Activated CD4-positive, alpha-beta T cell treated with anti-CD3 and anti-CD28 coated beads, Interleukin-2, amount 10 ng/mL, durations not matched to agents 7 days and 5 days (primary cell): ENCODE measurements at places on chromosomes 3 and 15. TPM values are rescaled to one million over a fixed set of nuclear protein-coding genes. Genes with fewer than 3 reads are reported as not detected.

GOLGA6B gene
- not detected for total RNA-seq

PPM1M gene
- 92.7 TPM for total RNA-seq

SYNM gene
- total RNA-seq, result 0.12 TPM

GOLGA6D gene
- not detected for total RNA-seq

EPHA3 gene
- total RNA-seq, result not detected

APH1B gene
- total RNA-seq, result 7.3 TPM

GABRR3 gene
- not detected for total RNA-seq

INKA1 gene
- total RNA-seq, result 0.60 TPM

GRCh38 chr3:47974974-47975470 is 41.2 kb downstream of the MAP4 start:
- no peaks in the 10 kb centered on the region for H3K36me3 ChIP-seq
- H3K4me3 ChIP-seq, result no peak overlapping the region
- H3K4me1 ChIP-seq, result peaks cover 6% of the 10 kb centered on the region
- no peak for DNase-seq
- no peaks in the 10 kb centered on the region for H3K27me3 ChIP-seq

DNA sequence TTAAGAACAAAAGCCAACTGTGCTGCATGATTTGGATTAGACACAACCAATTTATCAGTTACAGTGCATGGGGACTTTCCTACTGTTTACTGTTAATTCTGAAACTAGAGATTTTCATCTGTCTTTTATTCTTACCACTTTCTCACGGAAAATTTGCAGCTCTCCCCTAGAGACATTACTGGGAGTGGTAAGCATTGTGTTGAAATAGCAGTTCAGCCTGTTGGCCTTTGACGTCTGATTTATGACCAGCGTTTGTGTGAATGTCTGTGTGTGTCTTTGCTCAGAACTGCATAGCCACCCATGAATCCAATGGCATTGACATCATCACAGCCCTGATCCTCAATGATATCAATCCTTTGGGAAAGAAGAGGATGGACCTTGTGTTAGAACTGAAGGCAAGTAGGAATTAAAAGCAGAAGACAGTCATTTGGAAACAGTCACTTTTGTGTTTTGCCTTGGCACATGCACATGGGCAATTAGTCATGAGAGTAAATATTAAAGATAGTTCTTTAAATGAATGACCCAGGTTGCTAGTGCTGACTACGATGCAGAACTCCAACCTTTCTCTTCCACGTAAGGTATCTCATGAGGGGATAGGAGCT is 202.2 kb upstream of the BHLHE40 start:
- peak overlapping the region; percentile 60 for H3K27ac ChIP-seq
- H3K36me3 ChIP-seq, result peaks cover 66% of the 10 kb centered on the region
- DNase-seq, result peak; percentile 8

GRCh38 chr3:49617390-49618013 is 56.6 kb upstream of the APEH start:
- H3K27ac ChIP-seq, result no peak overlapping the region
- DNase-seq, result no peak
- H3K4me3 ChIP-seq, result no peak overlapping the region
- no peaks in the 10 kb centered on the region for H3K36me3 ChIP-seq
- no peaks in the 10 kb centered on the region for H3K4me1 ChIP-seq

DNA sequence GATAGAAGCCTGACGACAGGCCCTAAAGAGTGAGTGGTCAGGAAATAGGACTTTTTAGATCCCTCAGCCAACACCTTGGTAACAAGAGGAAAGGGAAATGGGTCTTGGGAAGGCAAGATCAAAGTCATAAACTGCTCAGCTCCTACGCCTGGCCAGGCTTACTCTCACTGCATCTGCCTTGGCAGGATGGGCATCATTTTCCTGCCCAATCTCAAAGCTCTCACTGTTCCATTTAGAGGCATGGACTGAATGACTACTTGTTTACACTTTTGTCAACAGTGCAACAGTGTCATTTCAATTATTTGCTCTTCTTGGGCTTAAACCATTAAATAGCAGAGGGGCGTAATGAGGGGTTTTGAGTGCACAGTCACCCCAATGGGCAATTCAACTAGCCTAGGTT is 808.7 kb downstream of the GRM7 start:
- no peaks in the 10 kb centered on the region for H3K4me1 ChIP-seq
- no peak overlapping the region for H3K4me3 ChIP-seq
- H3K27ac ChIP-seq, result no peak overlapping the region
- no peaks in the 10 kb centered on the region for H3K36me3 ChIP-seq
- no peaks in the 10 kb centered on the region for H3K27me3 ChIP-seq

GRCh38 chr3:32249184-32249782 is 10.8 kb downstream of the CMTM8 start:
- H3K4me1 ChIP-seq, result peaks cover 27% of the 10 kb centered on the region
- no peaks in the 10 kb centered on the region for H3K27me3 ChIP-seq
- no peak for DNase-seq
- H3K4me3 ChIP-seq, result no peak overlapping the region
- H3K27ac ChIP-seq, result no peak overlapping the region

DNA sequence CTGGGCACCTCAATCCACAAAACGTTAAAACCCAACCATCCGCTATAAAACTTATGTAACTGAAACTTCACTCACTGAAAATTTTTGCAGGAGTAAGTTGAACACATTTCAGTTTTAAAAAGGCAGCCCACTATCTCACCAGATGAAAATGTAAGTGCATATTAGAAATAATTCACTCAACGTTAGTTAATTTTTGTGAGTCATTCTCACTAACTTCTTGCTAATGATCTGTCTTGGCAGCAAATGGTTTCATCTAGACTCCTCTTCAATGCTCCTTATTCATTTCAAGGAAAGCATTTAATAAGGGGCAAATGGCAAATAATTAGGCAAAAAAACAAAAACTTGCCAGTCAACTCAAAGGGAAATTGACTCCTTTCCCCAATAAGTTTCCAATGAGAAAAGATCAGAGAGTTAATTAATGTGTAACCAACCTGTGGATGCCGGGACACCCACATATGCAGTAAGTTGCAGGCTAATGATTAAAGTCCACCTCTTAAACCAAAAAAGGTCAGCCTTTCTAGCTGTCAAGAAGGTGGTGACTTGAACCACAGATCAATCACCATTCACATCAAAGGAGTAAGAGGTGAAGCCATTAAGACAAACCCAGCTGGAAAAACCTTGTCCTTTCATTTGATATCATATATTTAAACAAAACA is 22.9 kb upstream of the PRICKLE2 start:
- no peak for DNase-seq
- no peaks in the 10 kb centered on the region for H3K36me3 ChIP-seq
- no peak overlapping the region for H3K27ac ChIP-seq
- H3K4me3 ChIP-seq, result no peak overlapping the region
- H3K27me3 ChIP-seq, result no peaks in the 10 kb centered on the region

DNA sequence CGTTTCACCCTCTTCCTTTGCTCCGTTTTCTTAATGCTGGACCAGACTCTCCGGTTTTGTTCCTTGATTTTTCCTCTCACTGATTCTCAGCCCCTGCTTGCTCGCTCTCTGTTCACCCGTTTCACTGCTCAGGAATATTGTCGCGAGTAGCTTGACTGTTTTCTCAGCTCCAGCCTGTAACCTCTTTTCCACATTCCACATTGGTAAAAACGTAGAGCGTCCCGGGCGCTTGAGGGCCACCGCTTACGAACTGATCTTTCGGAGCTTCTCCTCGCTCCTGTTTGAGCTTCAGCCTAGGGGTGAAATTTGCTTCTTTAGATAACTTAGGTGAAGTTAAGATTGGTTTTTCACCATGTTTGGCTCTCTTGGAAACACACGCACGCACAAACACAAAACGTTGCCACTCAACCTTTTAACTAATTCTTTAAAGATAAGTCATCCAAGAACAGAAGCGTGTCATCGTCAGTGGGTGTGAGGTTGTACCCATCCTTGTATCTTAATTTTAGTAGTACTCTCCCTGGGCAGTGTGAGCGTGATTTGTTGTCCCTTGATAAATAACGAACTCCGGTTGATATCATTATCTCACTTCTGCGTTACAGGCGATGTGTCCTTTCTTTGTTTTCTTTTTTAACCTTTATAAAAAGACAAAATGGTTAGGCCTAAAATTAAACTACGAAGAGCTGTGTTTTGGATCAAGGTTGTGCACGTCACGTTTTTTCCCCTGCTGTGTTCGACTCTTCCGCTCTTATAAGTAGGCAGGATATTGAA is 1.0 kb downstream of the PAK2 start:
- H3K36me3 ChIP-seq, result peaks cover 35% of the 10 kb centered on the region
- peaks cover 30% of the 10 kb centered on the region for H3K4me1 ChIP-seq
- H3K4me3 ChIP-seq, result peak overlapping the region; percentile 93
- no peaks in the 10 kb centered on the region for H3K27me3 ChIP-seq
- DNase-seq, result peak; percentile 43
- H3K27ac ChIP-seq, result peak overlapping the region; percentile 96

- DNase-seq, result no peak
- no peak overlapping the region for H3K4me3 ChIP-seq
- peaks cover 29% of the 10 kb centered on the region for H3K4me1 ChIP-seq
- peaks cover 73% of the 10 kb centered on the region for H3K27me3 ChIP-seq
- H3K27ac ChIP-seq, result no peak overlapping the region
- H3K36me3 ChIP-seq, result peaks cover 2% of the 10 kb centered on the region
Observed at GRCh38 chr3:186105543-186105942, 3.3 kb downstream of the ETV5 start.

DNA sequence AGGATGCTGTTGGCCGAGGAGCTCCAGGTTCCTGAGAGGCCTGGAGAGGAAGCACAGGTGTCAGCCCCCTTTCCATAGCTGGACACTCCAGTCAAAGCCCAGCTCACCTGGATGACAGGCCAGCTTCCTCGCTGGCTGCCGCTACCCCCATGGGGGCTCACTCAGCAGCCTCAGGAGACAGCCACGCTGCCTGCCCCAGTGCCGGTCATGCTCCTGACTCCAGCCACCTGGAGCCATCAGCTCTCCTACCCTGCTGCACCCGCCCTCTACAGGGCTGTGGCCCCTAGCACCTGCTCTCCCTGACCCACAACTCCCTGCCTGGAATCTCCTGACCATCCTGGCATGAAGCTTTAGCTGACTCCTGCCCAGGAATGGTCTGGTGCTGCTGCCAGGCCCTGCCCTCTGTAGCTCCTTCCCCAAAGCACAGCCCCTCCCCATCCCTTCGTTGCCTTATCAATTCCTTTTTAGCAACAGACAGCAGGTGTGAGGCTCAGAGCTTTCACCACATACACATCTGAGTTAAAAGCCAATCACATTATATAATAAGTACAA is 94.2 kb downstream of the NUP210 start:
- no peak for DNase-seq
- H3K4me1 ChIP-seq, result no peaks in the 10 kb centered on the region
- no peak overlapping the region for H3K27ac ChIP-seq

- no peak for DNase-seq
- H3K27ac ChIP-seq, result no peak overlapping the region
- H3K4me3 ChIP-seq, result no peak overlapping the region
Observed at GRCh38 chr15:81814882-81815455, 230.8 kb downstream of the MEX3B start.

DNA sequence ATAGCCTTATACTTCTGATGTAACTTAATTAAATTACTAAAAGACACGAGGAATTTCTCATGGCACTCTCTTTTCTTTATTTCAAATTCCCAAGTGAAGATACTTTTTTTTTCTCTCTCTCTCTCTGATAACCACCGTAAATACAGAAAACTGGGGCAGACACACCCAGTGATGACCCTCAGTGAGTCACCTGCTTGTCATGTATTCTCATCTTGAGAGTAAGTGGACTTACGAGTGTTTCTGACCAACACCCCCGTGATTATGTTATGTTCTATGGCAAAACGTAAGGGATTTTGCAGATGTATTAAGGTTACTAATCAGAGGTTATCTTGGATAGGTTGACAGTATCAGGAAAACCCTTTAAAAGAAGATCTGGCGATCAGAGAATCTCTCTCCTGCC is 348.8 kb upstream of the ZNF717 start:
- H3K27ac ChIP-seq, result no peak overlapping the region
- H3K4me1 ChIP-seq, result no peaks in the 10 kb centered on the region
- no peaks in the 10 kb centered on the region for H3K27me3 ChIP-seq
- H3K36me3 ChIP-seq, result no peaks in the 10 kb centered on the region

- peaks cover 2% of the 10 kb centered on the region for H3K27me3 ChIP-seq
- no peak for DNase-seq
- H3K4me3 ChIP-seq, result no peak overlapping the region
- H3K4me1 ChIP-seq, result peaks cover 9% of the 10 kb centered on the region
- no peak overlapping the region for H3K27ac ChIP-seq
Observed at GRCh38 chr3:140828585-140828984, 113.1 kb upstream of the SLC25A36 start.

- H3K27ac ChIP-seq, result no peak overlapping the region
- H3K27me3 ChIP-seq, result no peaks in the 10 kb centered on the region
- peaks cover 9% of the 10 kb centered on the region for H3K4me1 ChIP-seq
- no peak overlapping the region for H3K4me3 ChIP-seq
- no peaks in the 10 kb centered on the region for H3K36me3 ChIP-seq
Observed at GRCh38 chr3:177724020-177724638, 526.8 kb upstream of the TBL1XR1 start.

DNA sequence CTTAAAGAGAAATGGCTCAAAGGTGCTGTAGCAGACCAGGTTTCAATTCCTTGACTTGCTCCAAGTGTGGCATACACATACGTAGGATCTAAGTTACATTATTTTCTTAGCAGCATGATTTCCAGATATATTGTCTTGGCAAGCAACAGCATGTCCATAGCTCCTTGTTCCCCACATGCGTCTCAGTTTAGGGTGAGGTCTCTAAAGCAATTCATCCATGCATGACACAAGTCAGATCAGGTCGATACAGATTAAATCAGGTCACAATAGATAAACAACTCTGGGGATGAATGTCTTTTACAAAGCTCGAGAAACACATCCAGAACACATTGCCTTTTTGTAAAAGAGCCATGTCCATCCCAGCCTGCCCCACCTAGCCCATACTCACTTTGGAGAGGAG is 108.9 kb upstream of the ABHD17C start:
- DNase-seq, result no peak
- H3K4me1 ChIP-seq, result no peaks in the 10 kb centered on the region
- H3K36me3 ChIP-seq, result no peaks in the 10 kb centered on the region
- H3K4me3 ChIP-seq, result no peak overlapping the region

DNA sequence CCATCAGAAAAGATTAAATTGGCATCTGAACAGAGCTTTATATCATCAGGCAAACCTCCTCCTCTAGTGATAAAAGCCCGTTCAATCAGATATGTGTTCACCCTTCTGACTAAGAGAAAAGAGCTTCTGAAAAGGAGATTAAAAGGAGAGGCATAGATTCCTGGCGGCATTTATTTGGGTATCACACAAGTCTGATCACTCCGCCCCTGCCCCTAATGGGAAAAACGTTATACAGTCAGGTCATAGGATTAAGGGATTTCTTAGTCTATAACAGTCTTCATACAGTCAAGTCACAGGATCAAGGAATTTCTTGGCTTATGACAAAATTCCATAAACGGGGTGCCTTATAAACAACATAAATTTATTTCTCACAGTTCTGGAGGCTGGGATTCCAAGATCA is 295.4 kb upstream of the SATB1 start:
- DNase-seq, result no peak
- no peaks in the 10 kb centered on the region for H3K27me3 ChIP-seq
- H3K36me3 ChIP-seq, result peaks cover 42% of the 10 kb centered on the region
- H3K4me1 ChIP-seq, result peaks cover 73% of the 10 kb centered on the region
- H3K4me3 ChIP-seq, result no peak overlapping the region
